NCI-H748 treated with DMSO at 0.1 percent for 48 hours (cell line): ENCODE measurements at places on chromosomes 6 and 20.

DNA sequence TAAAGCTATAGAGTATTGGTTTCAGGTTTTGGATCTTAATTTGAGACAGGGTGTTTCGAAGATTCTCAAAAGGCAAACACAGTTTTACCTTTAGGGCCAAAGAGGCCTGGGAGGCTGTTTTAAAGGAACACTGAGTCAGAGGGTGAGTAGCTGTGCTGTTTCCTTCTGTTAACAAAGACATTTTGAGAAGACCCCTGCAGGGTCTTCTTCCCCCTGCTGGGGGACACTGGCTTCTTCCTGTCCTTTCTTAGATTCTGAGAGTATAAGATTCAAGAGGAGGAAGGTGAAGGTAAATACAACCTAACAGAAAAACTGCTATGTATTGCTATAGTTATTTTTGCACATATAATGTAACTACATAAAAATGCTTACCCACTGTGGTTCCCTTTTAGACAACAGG, 19.0 kb downstream of the HS3ST5 start:
- no peak for DNase-seq

- no peak for DNase-seq
Observed at GRCh38 chr6:28353981-28354676, 4.4 kb downstream of the ZKSCAN3 start.

DNA sequence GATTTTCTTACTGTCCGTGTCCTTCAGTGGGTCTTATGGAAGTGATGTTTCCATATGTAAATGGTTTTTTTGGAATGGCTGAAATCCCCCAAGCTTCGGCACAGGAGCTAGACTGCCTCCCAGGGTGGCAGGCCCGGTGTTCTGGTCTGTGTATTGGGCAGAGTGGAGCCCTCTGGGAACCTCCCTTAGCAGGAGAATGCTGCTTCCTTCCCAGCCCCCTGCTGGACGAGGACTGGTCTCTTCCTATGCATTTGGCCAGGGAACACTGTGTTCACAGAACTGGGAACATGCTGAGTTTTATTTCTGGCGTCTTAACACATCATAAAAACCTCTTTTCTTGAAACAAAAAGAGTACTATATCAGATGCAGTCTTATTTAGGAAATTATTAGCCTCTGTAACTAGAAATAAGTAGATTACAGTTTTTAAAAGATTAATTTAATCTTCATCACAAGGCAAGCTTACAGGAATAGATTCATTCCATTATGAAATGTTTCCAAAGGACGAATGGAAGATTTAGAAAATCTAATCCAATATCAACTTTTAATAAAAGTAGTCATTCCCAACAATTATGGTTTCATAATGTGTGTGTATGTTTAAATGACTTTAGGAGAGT, 56.6 kb downstream of the SYTL3 start:
- no peak for DNase-seq

- DNase-seq: no peak
Observed at GRCh38 chr20:57076951-57077350, 189.5 kb downstream of the BMP7 start.

GRCh38 chr6:72553531-72554511, 68.0 kb upstream of the KCNQ5 start:
- peak; percentile 60 for DNase-seq

DNA sequence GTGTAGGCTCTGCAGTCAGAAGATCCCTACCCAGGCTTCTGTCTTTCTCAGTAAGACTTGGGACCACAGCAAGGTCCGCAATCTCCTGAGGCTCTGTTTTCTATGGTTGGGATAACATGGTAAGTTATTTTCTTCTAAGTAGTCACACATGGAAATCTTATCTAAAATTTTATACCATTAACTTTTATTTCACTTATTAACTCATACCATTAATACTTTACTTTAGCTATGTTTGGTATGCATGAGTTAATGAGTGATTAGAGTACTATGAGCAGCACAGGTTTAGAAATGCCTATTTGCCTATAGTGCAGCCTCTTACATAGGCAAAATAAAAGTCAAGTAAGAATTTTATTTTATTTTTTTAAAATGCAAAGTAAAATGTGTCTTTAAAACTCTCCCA, 27.2 kb downstream of the GINM1 start:
- DNase-seq: no peak

DNA sequence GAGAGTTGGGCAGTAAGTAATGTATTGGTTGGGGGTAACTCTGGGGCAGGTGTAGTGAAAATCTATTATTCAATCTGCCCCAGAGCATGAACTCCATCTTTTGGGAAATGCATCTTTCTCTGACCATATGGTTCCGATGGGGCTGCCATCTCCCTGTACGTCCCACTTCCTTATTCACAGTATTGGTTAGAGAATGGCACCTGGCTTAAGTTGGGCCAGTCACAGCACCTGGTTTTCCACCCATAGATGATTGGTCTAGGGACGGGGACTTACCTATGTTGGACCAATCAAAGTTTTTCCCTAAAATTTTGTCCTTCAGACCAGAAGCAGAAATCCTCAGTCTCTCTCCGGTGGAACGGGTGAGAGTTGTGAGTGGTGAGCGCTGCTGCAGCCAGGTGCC, 2.2 kb upstream of the RALY start:
- DNase-seq: no peak

GRCh38 chr20:6698056-6698455, 69.4 kb upstream of the BMP2 start:
- no peak for DNase-seq

DNA sequence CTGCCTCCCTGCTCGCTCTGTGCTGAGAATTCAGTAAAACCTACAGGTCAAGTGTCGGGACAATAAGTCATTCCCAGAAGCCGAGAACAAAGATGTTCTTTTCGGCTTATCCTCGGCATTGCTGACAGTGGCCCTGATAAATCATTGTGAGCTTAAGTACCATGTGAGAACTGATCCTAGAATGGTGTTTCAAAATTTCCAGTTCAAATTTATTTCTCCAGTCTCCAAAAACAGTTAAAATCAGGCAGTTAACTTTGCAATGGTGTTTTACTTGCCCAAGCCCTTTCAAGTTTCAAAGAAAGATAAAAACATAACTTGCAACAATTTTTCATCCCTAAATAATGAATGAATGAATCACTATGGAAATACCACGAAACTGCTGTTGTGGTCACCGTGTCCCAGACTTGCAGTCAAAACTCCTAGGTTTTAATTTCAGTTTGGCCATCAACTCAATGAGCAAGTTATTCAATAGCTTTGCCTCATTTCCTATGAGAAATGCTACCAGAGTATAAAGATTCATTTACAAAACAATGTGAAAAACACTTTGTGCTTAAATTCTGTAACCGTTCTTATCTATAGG, 4.3 kb downstream of the ATP5F1E start:
- DNase-seq: no peak

DNA sequence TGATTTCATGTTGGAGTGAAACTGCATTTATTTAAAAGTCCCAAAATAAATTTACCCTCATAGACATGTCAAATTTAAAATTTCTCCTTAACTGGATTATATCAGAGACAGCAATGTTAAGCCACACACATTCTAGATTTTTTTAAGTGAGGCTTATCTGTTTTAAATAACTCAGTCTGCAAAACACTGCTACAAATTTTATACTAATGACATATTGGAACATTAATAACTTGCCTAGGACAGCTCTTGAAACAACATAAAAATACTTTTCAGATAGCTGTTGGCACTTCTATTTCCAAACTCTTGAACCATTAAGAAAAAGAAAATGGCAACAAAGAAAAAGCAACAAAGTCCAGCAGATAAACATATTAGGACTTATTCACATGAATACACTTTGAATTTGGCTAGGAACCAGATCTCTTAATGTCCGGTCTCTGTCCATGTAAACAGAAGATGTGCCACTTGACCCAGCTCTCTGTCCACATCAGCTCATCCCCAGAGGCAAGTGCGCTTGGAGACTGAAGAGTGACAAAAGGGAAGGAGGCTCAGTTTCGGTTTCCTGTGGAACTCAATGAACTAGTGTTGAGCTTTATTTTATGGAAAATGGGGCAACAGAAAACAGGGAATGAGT, 219.3 kb upstream of the THBS2 start:
- no peak for DNase-seq

DNA sequence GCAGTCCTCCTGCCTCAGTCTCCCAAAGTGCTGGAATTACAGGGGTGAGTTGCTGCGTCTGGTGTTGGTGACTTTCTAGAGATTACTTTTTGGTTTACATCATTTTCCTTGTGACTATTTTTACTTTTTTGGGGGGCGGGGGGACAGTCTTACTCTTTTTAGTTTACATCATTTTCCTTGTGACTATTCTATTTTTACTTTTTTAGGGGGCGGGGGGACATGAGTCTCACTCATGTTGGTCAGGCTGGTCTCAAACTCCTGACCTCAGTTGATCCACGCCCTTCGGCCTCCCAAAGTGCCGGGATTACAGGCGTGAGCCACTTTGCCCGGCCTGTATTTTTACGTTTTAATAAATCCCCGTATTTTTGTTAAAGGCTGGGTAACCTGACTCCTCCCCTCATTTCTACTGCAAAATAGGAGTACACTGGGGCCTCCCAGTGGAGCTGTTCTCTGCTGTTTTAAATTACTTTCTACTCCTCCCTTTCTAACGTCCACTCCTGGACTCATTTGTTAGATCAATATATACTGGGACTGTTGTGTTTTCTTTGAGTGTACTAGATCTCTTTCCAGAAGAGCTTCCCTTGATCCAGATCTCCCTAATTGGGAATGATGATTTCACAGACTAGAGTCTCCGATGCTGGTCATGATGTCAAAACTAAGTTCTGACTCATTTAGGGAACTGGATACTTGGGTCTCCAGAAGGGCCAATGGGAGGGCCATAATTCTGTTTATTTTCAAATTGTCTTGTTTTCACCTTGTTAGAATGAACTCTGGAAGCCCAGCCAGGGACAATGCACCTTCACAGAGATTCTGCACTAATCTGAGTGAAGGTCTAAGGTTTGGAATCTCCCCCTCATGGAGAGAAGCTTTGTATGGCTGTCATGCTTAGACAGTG, 9.2 kb downstream of the HSPA1B start:
- no peak for DNase-seq

DNA sequence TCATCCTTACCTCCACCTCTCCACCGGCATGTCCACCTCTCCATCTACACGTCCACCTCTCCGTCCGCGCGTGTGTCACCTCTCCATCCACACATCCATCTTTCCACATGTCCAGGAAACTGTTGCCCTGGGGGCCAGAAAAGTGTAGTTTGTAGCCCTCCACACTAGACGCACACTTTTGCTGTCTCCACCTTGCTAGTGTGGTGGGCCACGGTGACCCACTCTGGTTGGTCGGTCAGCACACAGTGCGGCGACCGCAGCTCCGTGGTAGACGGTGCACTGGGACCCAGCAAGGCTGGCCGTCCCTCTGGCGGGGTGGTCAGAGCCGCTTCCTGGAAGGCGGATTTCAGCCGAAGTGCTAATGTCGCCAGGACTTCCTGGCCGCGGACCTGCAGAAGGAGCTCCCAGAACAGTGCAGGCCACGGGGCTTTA, 268.6 kb downstream of the DLL1 start:
- DNase-seq: no peak

DNA sequence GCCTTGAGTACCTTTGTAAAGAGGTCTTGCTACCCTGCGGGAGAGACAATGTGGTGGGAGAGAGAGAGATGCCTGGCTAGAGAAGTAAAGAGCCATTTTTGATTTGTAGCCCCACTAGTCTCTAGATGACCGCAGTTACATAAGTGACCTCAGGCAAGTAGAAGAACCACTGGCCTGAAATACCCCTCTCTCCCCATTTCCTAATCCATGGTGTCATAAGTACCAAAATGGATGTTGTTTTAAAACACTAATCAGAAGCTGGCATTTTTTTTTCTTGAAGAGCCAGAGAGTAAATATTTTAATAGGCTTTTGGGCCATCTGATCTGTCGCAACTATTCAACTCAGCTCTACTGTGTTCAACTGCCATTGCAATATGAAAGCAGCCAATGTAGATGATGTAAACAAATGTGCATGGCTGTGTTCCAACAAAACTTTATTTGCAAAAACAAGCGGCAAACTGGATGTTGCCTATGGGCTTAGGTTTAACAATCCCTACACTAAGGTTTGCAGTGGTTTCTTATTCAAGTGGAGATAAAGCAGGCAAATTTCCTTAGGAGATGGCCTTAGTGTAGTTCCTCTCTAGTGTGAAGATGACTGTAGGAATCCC, 36.5 kb downstream of the RARS2 start:
- no peak for DNase-seq

DNA sequence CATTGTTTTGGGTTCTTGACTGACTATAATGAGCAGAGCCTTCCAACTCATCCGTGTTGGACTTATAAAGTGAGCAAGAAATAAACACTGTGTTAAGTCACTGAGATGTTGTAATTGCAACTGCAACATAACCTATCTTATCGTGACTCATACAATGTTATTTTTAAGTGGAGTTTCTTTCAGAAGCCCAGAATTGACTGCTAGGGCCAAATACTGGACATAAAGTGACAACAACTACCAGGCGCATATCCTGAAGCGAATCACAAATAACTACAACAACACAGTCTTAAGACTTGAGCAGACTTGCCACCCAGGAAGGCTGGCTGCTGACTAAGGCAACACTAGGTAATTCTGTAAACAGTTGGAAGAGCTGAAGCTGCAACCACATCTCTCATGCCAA, 326.6 kb downstream of the COL12A1 start:
- DNase-seq: no peak

- DNase-seq: no peak
Observed at GRCh38 chr20:56614196-56614595, 14.9 kb upstream of the TFAP2C start.

DNA sequence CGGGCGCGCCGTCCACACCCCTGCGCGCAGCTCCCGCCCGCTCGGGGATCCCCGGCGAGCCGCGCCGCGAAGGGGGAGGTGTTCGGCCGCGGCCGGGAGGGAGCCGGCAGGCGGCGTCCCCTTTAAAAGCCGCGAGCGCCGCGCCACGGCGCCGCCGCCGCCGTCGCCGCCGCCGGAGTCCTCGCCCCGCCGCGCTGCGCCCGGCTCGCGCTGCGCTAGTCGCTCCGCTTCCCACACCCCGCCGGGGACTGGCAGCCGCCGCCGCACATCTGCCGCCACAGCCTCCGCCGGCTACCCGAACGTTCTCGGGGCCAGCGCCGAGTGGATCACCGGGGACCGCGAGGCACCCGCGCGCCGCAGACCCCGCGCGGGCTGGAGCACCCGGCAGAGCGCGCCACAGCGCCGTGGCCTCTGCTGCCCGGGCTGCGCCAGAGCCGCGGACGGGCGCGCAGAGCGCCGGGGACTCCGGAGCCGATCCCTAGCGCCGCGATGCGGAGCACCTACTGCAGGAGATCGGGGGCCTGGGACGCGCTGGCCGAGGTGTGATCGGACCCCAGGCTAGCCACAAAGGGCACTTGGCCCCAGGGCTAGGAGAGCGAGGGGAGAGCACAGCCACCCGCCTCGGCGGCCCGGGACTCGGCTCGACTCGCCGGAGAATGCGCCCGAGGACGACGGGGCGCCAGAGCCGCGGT, at the start of gene BMP2:
Gene BMP2 (plus strand): TSS at position 151 of the 692 bp plus-strand sequence. CDS start 2,441 bp downstream, outside the sequence.
- DNase-seq: peak; percentile 56

- no peak for DNase-seq
Observed at GRCh38 chr20:33522256-33522820, 32.4 kb downstream of the CBFA2T2 start.

GRCh38 chr20:63878899-63879663, 14.0 kb downstream of the TPD52L2 start:
- no peak for DNase-seq

- DNase-seq: no peak
Observed at GRCh38 chr6:10347561-10348327, 67.1 kb downstream of the TFAP2A start.

- no peak for DNase-seq
Observed at GRCh38 chr6:158958504-158959386, 41.3 kb downstream of the RSPH3 start.
